ENCODE measurements at places on chromosomes 5 and 9.
A peak's percentile ranks its signal among the peaks of the same experiment; 100 is the strongest.

GRCh38 chr9:110797611-110798010 is 129.0 kb downstream of the MUSK start:
- DNase-seq, result no peak

DNA sequence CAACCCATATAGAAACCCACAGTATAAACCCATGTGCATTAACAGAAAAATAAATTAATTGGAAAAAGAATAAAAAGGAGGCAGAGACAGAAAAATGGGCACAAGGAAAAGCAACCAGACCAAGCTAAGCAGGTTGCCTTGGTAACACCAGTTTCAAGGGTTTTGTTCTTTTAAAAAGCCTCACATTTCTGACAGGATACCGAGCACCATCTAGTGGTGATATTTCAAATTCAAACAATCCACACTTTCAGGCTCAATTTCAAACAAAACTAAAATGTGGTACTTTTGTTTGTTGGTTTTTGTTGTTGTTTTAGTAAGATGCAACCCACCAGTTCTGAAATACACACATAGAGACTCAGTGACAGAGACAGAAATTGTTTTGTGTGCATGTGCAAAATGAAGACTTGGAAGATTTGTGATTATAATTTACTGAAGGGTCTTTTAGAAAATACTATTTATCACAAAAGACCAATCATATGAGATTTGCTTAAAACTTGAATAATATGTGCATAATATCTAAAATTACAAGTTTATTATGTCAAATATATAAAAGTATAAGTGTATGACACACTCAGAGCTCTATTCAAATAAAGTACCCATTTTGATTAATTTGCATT is 318.2 kb downstream of the SLCO4C1 start:
- peak; percentile 25 for DNase-seq

DNA sequence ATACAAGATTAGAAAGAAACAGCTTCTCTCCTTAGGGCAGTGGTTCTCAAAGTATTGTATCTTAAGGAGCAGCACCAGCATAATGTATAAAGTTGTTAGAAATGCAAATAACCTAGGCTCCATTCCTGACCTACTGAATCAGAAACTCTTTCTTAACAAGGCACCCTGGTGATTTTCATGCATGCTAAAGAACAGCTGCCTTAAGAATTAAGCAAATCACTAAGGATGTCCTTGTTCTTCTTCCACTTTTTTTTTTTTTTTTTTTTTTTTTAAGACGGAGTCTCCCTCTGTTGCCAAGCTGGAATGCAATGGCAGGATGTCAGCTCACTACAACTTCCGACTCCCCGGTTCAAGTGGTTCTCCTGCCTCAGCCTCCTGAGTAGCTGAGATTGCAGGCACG is 1095.2 kb upstream of the EDIL3 start:
- DNase-seq, result no peak

DNA sequence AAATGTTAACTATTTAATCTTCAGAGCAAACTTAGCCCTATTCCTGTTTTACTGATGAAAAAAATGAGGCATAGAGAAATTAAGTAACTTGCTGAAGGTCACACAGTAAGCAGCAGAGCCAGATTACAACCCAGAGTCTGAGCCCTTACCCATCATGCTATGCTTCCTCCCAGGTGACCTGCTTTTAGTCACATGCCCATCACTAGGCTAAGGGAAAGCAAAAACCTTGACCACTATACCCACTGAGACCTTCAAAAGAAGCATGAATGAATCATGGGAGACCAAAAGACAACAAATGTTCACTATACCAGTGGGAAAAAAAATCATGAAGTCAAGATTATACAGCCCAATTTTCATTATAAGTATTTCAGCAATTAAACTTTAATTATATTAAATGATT is 5.3 kb upstream of the HAUS6 start:
- DNase-seq, result no peak

- no peak for DNase-seq
Observed at GRCh38 chr5:150189326-150189725, 536 bp upstream of the SLC6A7 start.

GRCh38 chr9:21505425-21506179 is 23.5 kb upstream of the IFNE start:
- no peak for DNase-seq

GRCh38 chr5:74471875-74472274 is 168.7 kb downstream of the ENC1 start:
- no peak for DNase-seq

- no peak for DNase-seq
Observed at GRCh38 chr5:149364719-149365118, 6.9 kb downstream of the PCYOX1L start.

DNA sequence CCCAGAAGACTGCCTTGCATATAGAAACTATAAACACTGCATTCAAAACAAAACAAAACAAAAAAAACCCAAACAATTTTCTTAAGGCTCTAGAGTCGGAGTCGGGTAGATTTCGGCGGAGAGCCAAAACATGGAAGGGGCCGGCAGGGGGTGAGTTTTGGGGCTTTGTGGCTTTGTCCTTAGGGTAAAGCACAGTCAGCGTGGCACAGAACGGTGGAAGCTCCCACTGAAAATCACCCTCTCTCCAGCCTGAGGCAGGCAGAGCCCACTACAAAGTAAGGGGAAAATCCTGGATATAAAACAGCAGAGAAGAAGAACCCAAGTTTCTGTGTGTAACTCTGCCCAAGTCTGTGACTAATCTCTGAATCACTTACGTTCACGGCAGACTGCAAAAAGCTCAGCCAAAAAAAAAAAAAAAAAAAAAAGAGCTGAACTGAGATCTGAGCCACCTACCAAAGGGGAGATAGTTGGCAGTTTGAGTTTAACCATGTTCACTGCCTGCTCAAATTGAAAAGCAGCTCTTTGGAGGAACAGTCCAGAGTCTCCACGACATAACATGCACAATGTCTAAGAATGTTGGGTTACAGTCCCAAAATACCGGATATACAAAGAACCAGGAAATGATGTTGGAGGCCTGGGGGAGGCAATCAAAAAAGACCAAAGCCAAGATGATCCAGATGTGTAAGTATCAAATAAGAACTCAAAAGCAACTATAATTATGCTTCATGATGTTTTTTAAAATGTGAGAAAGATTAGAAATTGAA is 26.6 kb upstream of the OR2K2 start:
- DNase-seq, result no peak

GRCh38 chr5:143515829-143516228 is 112.3 kb upstream of the NR3C1 start:
- no peak for DNase-seq

Measured in HuH-7 (cell line).